SHP77 (cell line): ENCODE measurements at places on chromosomes 4 and X.

GRCh38 chr4:22877486-22878052 lies 184.8 kb downstream of the GBA3 start:
- DNase-seq, result no peak

DNA sequence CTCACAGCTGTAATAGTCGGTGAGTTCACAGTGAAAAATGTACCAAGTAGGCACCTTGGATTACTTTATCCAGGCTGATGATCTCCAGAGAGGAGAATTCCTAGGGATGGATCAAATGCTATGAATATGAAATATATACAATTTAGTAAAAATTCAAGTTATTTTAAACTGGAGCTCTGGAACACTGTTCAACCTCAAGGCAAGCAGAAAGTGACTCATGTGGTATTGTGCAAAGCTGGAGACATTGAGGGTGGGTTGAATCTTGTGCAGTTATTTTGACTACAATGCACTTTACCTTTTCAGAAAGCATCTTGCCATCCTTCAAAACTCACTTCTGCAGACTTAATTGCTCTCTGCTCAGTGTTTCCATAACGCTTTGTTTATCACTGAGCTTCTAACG lies 43.4 kb downstream of the OSTC start:
- no peak for DNase-seq

DNA sequence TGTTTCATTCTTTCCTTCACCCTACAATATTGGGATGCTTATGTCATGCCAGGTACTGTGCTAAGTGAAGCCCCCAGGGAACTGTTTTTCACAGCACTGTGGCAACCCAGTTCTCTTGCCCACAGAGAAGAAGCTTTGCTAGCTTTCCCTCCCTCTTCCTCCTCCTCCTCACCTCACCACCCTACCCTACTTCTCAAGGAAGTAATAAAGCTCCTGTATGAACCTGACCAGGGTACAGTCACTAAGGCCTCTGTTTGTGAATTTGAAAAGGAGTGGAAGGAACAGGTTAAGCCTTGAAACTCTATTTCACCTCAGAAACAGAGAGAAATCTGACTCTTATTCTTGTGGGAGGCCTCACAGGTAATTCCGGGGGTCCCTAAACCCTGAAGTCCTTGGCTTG lies 219.4 kb upstream of the RADX start:
- DNase-seq, result no peak

- DNase-seq, result no peak
Measured at GRCh38 chr4:13905543-13905942, 278.0 kb upstream of the BOD1L1 start.

DNA sequence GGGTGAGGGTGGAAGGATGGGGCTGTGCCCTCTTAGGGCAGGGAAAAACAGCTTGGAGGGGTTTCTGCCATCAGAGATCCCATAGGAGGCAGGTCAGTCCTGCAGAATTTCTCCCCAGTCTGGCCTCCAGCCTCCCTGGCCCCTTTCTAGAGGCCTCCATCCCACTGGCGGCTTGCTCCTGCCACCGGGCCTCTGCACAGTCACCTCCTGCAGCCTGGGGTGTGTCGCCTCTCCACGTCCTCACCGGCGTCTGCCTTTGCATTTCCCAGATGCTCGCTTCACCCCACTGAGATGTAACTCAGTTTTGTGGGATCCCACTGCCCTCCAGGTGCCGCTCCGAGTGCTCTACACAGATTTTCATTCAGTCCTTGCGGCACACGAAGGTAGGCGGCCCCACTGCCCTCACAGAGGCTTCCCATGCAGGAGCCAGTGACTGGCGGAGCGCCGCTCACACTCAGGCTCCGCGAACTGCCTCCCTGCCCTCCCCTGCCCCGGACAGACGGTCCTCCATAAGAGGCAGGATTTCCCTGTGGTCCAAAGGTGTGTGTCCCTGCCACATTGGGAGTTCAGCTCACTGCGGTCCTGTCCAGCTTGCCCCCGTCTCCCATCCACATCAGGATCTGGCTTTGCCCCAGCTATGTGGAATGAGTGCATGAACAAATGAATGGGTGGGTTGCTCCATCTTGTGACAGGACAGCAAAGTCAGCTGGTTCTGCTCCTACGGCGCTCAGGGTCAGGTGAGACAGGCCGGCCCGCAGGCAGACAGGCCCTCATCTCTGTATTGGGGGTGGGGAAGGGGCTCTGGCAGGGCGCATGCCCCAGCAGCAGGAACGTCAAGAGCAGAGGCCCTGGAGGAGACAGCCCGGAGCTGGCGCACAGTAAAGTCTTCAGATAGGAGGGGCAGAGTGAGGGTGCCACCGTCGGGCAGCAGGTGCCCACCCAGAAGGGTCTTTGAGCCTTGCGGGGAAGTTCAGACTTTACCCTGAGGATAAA lies 2.7 kb upstream of the TMEM271 start:
- no peak for DNase-seq

DNA sequence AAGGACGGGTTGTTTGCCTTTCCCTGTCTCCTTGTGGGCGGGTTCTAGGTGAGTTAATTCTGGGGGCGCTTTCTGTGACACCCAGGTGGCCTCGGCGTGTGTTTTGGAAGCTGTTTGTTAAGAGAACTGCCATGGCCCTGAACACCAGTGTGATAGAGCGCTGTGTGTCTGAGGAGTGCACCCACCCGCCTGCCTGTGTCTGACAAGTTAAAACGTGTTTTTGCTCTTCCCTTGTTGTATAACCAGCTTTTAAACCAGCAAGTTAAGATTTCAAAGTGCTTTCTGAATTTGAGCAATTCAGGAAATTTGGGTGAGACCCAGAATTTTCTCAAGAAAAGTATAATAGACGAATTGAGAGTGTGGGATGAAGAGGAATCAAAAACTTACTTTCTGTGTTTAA lies 55.2 kb upstream of the HGFAC start:
- DNase-seq, result no peak

DNA sequence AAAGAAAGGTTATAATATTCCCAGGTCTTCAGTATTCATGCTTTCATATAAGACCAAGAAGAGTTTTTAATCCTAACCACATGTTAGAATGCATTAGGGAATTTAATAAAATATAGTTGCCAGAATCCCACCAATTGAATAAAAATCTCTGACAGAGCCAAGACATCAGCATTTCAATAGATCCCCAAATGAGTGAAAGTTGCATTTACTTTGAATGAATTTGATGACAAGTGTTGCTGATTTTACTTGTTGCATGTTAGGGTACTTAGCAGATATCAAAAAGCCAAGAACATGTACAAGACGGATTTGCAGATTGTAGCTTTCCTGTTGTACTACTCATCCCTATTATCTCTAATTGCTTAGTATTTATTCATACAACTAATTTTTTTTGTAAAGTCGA lies 39.9 kb upstream of the PRR27 start:
- DNase-seq, result no peak

GRCh38 chr4:184568770-184569169 lies 80.5 kb downstream of the CASP3 start:
- no peak for DNase-seq

GRCh38 chr4:139454111-139455045 lies at the start of gene RAB33B:
RAB33B (plus strand) TSS chr4:139454121; CDS start chr4:139454196, 75 bp downstream.
- DNase-seq, result peak; percentile 43

- DNase-seq, result no peak
Measured at GRCh38 chr4:185726931-185727330, 85.1 kb downstream of the SORBS2 start.

GRCh38 chr4:149465955-149466354 lies 349.7 kb downstream of the IQCM start:
- DNase-seq, result no peak

- DNase-seq, result no peak
Measured at GRCh38 chr4:128823025-128823661, 13.6 kb downstream of the JADE1 start.

GRCh38 chr4:103802766-103803165 lies 83.0 kb upstream of the TACR3 start:
- no peak for DNase-seq

DNA sequence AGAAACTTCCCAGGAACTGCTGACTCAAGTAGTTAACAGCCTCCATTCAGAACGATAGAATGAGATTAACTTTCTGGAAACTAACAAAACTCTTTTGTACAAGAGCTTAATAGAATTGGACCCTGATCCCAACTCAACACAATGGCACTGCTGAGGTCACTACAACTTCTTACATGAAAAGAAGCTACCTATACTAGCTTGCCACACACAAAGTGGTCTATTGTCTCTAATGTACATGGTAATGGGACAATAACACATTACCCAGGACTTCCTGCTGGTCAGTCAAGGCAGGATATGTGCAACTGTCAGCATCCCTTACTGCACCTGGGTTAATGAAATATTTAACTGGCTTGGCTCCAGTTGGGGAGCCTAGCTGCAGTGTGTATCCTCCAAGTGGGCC lies 56.2 kb downstream of the BRCC3 start:
- no peak for DNase-seq

- peak; percentile 47 for DNase-seq
Measured at GRCh38 chr4:87465739-87466366, 43.5 kb downstream of the NUDT9 start.

DNA sequence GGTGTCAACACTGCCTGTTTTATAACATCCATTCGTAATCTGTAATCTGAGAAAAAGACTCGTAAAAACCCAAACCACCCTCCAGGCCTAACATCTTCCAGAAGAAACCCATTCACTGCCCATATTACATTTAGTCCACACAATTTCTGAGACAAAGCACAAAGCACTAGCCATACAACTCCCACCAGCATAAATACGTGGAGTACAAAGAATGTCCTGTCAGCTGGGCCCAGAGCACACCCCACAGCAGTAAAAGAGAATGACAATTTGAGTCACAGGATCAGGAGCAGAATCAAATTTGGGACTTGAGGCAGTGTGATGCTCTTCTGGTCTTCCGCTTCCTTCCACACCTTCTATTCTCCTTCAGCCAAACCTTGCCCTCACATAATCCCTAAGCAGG lies 6.8 kb downstream of the MECP2 start:
- DNase-seq, result no peak

DNA sequence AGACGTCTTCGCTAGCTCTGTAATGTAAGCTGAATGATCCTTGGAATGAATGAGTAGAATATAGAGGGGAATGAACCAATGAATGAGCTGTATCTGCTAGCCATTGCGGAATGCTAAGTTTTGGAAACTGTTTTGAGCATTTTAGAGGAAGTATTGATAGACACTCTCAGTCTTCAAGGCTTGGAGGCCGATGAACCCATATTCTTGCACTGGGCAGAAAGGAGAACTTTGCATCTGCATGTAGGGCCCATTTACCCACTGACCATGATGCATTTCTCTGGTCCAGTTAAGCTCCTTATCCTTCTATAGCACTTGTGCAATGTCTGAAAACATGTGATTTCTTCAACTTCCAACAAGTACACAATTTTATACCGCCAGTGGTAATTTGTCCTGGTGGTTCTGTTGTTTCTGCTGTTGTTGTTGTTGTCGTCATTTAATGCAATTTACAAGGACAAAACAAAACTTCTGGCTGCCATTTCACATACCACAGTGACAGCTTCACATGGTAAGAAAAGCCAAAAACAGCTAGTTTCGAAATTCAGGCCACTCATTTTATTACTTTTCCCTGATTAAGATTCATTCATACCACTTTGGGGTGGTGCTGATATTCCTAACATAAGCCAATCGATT lies 85.0 kb upstream of the MTM1 start:
- DNase-seq, result no peak

- no peak for DNase-seq
Measured at GRCh38 chrX:129786210-129786651, 6.5 kb downstream of the SASH3 start.

- DNase-seq, result no peak
Measured at GRCh38 chr4:55002431-55002830, 123.0 kb downstream of the KDR start.

DNA sequence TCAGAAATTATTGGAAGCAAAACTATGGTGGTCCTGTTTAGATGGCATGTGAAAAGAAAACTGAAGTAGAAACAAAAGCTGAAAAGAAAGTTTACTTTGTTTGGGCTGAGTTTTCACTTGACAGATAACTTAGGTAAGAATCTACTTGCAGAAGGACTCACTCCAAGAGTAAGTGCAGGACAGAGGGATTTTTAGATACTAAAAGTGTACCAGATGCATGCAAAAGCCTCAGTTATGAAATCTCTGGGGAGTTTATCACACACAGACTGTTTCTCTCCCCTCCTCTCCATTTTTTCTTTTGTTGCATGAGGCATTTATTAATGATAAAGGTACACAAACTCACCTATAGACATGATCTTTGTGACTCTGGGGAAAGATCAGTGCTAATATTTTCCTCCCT lies 127.5 kb upstream of the GIMD1 start:
- DNase-seq, result no peak

- DNase-seq, result no peak
Measured at GRCh38 chrX:150155436-150156035, 207.6 kb upstream of the MAMLD1 start.

GRCh38 chr4:156575430-156576073 lies 396.0 kb downstream of the PDGFC start:
- no peak for DNase-seq

DNA sequence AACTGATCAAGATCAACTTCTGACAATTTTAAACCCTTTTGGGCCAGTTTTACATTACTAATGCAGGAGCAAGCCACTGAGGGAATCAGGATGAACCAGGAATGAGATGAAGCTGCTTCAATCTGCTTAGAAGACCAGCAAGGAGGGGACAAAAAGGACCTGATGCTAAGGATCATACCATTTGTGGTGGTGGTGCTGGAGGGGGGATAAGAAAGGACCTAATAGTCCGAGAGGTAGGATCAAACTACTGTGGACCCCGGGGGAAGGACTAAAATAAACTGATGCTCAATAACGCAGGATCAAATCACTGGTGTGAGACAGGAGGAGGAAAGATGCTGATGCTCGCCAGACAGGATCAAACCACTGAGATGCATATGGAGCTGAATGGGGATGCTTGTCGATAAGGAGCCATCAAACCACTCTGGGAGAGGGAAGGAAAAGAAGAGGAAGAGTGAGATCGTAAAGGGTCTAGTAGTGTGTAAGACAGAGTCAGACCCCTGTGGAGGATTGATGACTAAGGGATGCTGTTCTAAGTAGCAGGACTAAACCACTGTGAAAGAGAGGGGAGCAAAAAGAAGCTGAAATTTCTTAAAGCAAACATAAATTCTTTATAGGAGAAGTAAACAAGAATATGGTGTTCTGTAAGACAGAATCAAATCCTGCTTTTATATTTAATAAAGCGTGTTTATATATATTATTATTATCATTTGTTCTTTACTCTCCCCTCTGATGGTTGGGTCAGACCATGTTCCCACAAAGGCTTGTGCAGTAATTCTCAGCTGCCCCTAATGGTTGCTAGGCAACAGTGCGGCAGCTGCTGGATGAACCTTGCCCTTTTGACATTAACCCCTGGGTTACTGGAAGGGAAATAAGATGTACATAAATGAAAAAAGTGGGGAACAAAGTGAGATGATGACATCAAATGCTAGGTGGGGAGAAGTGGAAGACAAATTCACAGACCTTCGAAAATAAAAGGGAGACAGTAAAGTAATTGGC lies 432.5 kb upstream of the FGF16 start:
- DNase-seq, result peak; percentile 23

DNA sequence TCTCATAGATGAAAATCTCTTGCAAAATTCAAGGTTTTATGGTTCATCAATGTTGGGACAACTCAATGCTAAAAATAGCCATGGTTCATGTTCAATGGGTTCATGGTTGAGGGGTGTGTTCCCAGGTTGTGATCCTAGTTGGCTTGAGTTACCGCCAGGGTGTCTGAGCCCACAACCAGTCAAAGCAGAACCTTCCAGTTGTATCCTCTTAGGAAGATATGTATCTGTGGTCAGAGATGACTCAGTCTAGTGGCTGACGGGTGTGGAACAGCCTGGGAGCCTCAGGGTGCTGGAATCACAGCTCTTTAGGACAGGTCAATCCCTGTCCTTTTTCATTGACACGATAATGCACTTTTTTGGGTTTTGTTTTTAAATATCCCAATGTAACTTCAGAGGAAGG lies 192.3 kb upstream of the NR3C2 start:
- DNase-seq, result no peak
